Natural killer cell treated with Interleukin-12 subunit alpha and Interleukin-12 subunit beta and Interleukin-15 and Interleukin-18, amount 100 ng/mL, for 72 hours (primary cell): ENCODE measurements at places on chromosomes 2 and 18. TPM values are rescaled to one million over a fixed set of nuclear protein-coding genes. Genes with fewer than 3 reads are reported as not detected.

DNA sequence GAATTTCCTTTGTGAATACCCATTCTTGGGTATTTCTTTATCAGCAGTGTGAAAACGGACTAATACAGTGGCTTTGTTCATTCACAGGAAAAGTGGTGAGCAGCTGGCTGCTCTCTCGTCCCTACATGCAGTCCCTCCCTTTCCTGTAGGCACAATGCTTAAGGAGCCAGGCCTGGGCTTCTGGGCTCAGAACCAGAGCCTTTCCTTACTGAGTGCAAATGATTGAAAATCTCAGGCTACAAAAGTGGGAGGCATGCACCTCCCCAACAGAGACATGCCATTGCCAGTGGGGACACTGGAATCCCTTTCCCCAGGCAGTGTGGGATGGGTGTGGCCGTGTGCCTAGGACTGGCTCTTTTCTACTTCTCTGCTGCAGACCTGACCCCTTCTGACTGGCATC, 61.3 kb downstream of the MCFD2 start:
- no peak overlapping the region for H3K27ac ChIP-seq
- H3K4me3 ChIP-seq = no peak overlapping the region
- H3K4me1 ChIP-seq = peaks cover 3% of the 10 kb centered on the region
- DNase-seq = no peak

DNA sequence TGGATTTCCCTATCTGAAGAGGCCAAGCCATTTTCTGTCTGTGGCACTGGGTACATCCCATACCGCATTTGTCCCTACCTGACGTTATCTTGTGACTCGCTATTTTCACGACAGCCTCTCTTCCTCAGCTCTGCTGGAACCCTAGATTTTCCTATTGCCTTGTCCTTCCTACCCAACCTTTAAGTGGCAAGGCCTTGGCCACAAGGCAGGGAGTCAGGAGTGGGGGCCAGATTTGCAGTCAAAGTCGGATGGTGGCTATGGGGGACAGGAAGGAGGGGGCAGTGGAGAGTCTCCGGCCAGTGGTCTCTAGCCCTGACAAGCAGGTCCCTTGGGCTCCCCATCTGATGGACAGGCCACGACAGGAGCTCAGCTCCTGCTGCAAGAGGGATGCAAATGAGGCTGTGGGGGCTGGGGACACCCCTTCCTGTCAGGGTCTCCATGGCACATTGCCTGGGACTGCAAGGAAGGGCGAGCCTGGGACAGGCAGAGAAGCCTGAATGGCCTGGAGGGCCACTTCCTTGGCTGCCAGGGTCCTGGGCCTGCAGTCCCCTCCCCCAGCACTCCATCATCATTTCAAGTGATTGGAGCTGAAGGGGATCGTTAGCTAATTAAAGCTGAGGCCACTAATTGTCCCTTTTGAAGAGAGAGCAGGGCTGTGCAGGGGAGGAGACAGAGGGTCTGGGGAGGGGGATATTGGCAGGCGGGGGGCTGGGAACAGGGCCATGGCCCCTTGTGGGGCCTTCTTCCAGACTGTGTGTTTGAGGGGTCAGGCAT, 6.3 kb upstream of the ECEL1 start:
- no peaks in the 10 kb centered on the region for H3K36me3 ChIP-seq
- peaks cover 17% of the 10 kb centered on the region for H3K27me3 ChIP-seq
- H3K27ac ChIP-seq = no peak overlapping the region
- H3K4me3 ChIP-seq = no peak overlapping the region
- no peaks in the 10 kb centered on the region for H3K4me1 ChIP-seq

GRCh38 chr2:119350311-119350998, 16.2 kb downstream of the C2orf76 start:
- H3K36me3 ChIP-seq = no peaks in the 10 kb centered on the region
- H3K27me3 ChIP-seq = no peaks in the 10 kb centered on the region
- peaks cover under 1% of the 10 kb centered on the region for H3K4me1 ChIP-seq
- H3K4me3 ChIP-seq = no peak overlapping the region
- no peak overlapping the region for H3K27ac ChIP-seq
- no peak for DNase-seq

GRCh38 chr2:235608200-235608887, 114.5 kb downstream of the AGAP1 start:
- H3K27me3 ChIP-seq = peaks cover 13% of the 10 kb centered on the region
- H3K36me3 ChIP-seq = no peaks in the 10 kb centered on the region
- no peak for DNase-seq
- no peak overlapping the region for H3K27ac ChIP-seq

DNA sequence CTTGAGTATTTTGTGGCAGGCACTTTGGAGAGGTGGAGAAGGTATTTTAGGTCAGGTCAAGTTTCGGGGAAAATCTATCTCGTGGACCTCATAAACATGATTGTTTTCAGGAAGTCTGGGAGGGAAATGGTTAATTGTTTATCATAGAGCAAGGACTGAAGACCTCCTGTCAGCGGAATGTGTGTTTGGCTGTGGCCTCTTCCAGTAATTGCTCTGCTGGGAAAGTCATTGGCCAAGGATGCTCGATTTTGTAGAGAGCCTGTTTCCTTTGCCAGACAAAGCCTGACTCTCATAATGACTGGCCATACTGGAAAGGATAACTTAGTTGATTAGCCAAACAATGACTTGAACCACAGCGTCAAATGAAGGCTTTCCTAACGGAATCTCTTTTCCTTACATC, 30.0 kb downstream of the IL1R2 start:
- peaks cover 25% of the 10 kb centered on the region for H3K4me1 ChIP-seq
- H3K27me3 ChIP-seq = peaks cover 38% of the 10 kb centered on the region
- H3K4me3 ChIP-seq = no peak overlapping the region
- H3K27ac ChIP-seq = no peak overlapping the region
- DNase-seq = no peak

- peaks cover 43% of the 10 kb centered on the region for H3K27me3 ChIP-seq
- no peaks in the 10 kb centered on the region for H3K36me3 ChIP-seq
- DNase-seq = no peak
- H3K4me1 ChIP-seq = peaks cover 24% of the 10 kb centered on the region
These were observed 49.3 kb downstream of the ALPK2 start for GRCh38 chr18:58579561-58580047.

DNA sequence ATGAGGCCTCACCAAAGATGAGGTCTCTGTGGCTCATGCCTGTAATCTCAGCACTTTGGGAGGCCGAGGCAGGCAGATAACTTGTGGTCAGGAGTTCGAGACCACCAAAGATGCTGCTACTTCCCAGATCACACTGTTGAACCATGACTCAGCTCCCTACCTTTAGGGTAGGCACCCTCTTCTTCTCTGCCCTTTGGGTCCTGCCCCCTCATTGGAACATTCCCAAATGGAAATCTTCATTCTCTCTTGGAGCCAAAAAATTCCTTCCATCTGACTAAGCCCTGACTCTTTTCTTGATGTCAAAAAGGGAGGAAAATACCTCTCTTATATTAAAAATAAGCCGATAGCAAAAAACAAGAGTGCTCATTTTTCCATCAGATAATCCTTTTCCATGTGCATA, 183.5 kb downstream of the PAX3 start:
- no peaks in the 10 kb centered on the region for H3K4me1 ChIP-seq
- no peak for DNase-seq
- H3K4me3 ChIP-seq = no peak overlapping the region
- H3K27ac ChIP-seq = no peak overlapping the region

- H3K36me3 ChIP-seq = no peaks in the 10 kb centered on the region
- H3K27ac ChIP-seq = no peak overlapping the region
- peaks cover 5% of the 10 kb centered on the region for H3K27me3 ChIP-seq
- H3K4me3 ChIP-seq = no peak overlapping the region
- no peaks in the 10 kb centered on the region for H3K4me1 ChIP-seq
These were observed 108.7 kb upstream of the RAB6C start for GRCh38 chr2:129870685-129871241.

DNA sequence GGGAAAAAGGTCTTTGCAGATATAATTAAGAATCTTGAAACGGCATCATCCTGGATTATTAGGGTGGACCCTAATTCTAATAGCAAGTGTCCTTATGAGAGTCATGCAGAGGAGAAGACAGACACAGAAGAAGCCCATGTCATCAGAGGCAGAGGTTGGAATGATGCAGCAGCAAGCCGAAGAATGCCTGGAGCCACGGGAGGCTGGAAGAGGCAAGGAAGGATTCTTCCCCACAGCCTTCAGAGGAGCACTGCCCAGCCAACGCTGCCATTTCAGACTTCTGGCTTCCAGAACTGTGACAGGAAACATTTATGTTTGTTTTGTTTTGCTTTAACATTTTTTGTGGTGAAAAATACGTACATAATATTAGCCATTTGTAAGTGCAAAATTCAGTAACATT, 72.3 kb downstream of the MCFD2 start:
- no peaks in the 10 kb centered on the region for H3K36me3 ChIP-seq
- no peak for DNase-seq
- H3K4me3 ChIP-seq = no peak overlapping the region
- H3K4me1 ChIP-seq = no peaks in the 10 kb centered on the region

The ALK gene
- not detected for total RNA-seq

The SMPD4 gene
- 84.8 TPM for total RNA-seq

The LCT gene
- total RNA-seq = 0.33 TPM
